ENCODE measurements at places on chromosomes 4 and X.

DNA sequence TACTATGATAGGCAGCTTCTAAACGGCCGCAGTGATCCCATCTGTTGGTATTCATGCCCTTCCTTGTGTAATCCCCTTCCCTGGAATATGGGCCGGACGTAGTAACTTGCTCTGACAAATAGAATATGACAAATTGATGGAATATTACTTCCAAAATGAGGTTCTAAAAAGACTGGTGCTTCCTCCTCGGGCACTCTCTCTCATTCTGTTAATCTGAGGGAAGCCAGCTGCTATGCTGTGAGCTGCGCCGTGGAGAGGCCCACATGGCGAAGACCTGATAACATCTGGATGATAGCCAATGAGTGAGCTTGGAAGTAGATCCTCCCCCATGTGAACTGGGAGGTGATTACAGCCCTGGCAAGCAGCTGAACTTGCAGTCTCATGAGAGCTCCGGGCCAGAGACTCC lies 27.2 kb upstream of the SLC25A4 start:
- no peak for DNase-seq

- peak; percentile 57 for DNase-seq
These were observed 8.7 kb upstream of the SLC25A4 start for GRCh38 chr4:185134307-185134869.

DNA sequence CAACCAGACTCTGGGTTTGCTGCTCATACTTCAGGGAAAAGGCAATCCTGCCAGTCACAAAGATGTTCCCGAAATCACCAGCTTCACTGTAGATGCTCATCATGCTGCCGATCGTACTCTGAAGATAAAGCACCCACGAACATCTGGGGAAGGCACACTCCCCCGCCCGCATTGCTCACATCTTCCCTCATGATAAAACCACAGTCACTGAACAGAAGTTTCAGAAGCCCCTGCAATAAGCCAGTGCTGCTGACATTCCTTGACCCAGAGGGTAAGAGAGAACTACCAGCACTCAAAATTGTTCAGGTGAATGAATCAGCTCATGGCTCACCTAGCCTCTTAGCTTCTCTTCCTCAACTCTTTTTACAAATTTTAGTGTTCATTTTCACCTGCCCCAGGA lies 43.1 kb downstream of the SRPX2 start:
- no peak for DNase-seq

GRCh38 chrX:13487731-13488505 lies 81.5 kb upstream of the EGFL6 start:
- DNase-seq = peak; percentile 37

DNA sequence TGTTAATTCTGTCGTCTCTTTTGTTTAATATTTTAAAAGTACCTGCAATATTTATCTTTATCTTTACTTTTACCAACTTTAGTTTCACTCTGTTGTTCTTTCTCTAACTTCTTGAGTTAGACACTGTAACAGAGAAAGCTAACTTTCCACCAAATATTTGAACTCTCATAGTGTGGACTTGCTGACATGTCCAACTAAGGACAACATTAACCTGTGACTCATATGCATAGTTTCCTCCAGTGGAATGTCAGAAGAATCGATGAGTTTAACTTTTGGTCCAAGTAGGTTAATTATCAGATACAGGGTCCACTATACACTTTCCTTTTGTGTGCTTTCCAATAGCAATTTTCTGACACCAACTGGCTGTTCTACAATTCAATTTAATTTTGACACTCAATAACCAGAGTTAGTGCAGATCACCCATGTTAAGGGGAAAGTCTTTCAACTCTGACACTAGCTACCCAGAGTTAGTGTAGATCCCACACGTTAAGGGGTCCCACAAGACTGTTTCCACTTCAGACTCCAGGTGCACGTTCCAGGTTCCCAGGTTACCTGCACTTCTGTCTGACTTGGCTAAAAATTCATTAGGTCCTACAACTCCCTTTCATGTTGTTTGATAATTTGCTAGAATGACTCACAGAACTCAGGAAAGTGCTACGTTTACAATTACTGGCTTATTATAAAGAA lies 559.0 kb upstream of the AMOT start:
- no peak for DNase-seq

DNA sequence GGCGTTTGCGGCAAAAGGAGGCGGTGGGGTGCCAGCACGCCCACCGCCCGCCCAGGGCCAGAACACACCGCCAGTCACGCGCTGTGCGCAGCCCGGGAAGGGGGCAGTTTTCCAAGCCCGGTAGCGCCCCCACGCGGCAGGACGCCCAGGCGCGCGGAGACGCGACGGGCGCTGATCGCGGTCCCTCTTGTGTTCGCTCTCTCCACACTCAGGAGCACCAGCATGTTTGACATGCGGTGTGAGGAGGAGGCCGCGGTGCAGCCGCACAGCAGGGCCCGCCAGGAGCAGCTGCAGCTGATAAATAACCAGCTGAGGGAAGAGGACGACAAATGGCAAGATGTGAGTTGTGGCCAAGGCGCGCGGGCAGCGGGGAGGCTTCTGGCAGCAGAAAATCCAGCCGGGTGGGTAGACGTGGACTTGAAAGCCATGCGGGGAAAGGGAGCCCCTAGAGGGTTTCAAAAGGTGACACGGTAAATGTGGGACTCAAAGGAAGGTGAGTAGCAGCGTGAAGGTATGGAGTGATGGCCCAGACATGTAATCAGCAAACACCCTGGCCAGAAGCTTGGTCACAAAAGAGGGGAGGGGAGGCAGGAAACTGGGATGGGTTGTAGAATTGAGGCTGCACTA lies 104.1 kb downstream of the PHOX2B start:
- no peak for DNase-seq

Measured in CD4-positive, alpha-beta T cell treated with Interleukin-1 beta for 1 hour (primary cell).